ENCODE measurements at places on chromosomes 4 and X.

DNA sequence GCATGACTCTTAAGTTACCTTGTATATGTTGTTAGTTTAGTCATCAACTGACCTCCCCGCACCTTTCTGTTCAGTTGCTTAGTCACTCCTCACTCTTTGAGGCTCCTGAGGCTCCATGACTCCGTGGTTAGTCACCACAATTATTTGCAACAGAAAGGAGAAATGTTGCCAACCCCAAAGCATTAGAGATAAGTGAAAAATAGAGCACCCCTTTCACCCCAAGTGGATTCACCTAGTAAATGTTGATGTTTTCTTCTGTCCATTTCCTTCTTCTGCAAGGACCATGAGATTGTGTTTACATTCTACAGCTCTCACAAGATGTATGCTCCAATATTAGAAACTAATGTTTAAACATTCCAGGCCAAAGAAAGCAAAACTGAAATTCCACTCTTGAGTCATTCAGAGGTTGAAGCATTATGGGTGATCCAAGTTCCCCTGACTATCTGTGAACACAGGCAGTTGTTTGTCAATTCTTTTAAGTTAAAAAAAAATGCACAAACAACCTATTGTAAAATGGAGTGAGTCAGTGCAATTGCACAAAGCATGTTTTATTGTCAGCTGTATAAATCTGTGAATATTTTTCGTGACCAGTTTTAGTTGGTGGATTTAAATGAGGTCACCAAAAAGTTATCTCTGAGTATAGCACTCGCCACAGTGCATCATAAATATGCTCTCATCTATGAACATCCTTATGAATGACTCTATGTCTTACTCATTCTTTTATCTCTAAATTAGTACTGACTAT, 552.4 kb upstream of the MAGEB2 start:
- peak; percentile 96 for DNase-seq

GRCh38 chr4:171430495-171430894, 382.7 kb upstream of the GALNTL6 start:
- DNase-seq, result no peak

DNA sequence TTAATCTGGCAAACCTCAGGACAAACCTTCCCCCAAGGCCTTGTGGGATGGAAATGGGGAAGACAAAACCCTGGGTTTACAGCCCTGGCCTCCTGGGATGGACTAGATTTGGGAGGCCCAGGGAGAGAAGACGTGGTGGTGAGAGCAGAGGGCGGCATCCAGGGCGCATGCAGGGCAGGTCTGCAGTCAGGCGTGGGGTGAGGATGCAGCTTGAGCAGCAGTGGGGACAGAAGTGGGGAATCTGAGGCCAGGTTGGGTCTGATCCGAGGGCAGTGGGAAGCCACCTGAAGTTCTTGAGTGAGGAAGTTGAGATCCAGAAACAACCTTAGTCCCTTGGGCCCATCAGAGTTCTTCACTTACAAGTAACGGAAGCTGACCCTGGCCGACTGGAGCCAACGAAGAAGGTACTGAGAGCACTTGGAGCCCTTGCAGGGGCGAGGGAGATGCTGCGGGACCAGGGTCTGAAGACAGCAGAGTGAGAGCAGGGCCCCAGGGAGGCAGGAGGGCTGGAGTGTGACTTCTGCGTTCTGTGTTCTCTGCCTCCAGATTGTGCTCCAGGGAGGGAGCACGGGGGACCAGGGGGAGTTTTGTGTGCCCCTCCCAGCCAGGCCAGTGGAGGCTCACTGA, 42.0 kb upstream of the GPR78 start:
- DNase-seq, result no peak

DNA sequence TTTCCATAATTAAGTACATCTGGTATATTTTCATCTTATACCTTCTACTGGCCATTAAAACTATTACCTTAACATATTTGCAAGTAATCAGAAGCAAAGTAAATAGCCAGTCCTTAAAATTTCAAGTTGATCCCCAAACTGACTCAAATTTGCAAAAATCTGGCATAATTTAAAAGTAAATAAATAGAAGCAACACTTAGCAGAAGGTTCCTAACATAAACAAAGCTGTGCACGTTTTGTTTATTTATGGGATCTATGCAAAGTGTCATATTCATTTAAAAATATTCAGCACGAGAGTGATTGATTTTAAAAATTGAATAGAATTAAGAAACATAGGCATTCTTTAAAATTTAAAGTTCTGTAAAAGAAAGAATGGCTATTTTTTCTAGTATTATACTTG, 9.8 kb upstream of the CXXC4 start:
- no peak for DNase-seq

DNA sequence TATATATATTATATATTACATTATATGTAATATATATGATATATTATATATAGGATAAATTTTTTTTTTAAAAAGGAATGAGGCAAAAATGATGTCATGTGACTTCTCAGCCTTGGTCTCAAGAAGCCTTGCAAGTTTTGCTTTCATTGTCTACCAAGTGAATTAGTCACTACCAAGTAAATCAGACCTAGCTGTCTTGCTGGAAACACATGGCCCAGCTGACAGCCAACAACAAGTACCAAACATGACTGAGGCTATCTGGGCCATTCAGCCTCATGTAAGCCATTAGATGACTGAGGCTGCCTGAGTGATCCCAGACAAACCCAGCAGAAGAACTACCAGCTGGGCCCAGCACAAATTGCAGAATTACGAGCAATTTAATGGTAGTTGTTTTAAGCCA, 44.9 kb downstream of the HAND2 start:
- peak; percentile 52 for DNase-seq

DNA sequence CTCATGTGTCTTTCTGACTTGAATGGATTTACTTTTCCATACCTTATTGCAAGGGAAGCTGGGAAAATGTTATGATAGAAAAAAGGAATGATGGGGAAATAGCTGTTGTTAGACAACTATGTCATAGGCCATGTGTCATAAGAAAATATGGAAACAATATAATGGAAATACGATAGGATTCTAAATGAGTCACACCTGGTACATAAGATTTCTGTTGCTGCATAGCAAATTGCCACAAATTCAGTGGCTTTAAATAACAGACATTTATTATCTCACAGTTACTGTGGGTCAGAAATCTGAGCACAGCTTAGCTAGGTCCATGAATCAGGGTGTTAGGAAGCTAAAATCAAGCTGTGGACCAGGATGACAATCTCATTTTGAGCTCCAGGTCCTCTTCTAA, 44.6 kb upstream of the ANKRD50 start:
- DNase-seq, result peak; percentile 10

DNA sequence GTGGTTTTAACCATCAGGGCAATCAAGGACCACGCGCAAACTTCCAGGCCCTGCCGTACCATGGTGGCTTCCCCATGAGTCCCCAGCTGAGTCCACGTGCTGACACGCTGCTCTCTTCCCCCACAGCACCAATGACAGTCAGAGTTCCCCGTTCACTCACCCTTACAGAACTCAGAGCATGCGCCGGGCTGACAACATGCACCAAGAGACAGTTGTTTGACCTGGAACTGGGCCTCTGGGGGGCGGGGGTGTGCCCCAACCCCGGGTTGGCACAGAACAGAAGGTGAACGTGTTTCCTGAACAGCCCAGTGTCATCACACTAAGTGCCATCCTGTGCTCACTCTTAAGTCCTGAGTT, 29.4 kb downstream of the IRF2 start:
- no peak for DNase-seq

GRCh38 chr4:84496706-84497503, 2.2 kb downstream of the NKX6-1 start:
- peak; percentile 41 for DNase-seq

GRCh38 chr4:39326468-39326977, 39.6 kb downstream of the RFC1 start:
- no peak for DNase-seq

- DNase-seq, result no peak
These were observed 34.5 kb upstream of the TLL1 start for GRCh38 chr4:165838575-165838974.

GRCh38 chrX:9576059-9576458, 111.2 kb downstream of the TBL1X start:
- no peak for DNase-seq

DNA sequence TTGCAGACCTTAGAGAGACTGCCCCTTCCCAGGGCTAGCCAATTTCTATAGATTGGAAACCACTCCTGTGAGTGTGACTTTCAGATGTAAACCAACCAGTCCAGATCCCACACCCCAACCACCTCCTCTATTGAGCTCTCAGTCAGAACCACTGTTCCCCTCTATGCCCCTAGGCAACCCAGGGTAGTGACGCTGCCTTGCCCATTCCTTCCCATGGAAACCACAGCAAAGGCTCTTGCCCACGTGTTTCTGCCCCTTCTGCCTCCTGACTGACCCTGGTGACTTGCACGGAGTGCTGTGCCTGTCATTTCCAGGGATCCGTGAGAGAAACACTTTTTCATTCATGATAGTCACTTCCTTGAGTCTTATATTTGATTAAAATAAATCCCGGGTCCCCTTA, 32.4 kb downstream of the CYTL1 start:
- DNase-seq, result no peak

DNA sequence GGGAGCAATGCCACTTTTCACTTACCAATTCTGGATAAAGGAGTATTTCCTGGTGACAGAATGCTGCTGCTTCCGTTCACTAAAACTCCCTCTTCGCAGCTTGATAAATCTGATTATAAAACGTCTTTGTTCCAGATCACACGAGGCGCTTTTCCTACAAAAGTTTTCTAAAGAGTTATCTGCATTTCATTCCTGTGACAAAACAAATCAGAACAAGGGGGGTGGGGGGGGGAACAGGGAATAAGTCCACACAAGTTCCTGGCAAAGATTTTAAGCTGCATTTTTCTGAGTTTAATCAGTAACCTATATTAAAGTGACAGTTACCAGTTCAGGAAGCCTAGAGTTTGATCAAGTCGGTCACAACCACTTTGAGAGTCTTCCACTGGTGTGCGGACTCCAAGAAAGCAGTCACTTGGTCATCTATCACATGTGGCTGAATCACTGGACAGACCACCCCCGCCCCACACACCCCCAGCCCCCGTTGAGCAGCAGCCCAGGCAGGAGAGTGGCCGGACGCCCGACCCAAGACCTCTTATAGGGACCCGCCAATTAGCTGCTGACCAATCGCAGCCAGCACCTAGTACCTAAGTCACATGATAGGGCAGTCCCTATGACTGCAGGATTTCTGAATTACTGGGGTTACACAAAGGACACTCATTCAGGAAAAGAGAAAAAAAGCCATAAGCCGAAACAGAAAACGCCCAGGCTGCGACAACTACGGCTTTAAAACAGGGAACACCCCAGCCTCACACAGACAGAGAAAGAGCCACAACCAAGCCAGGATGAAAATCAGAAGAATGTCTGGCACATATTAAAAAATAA, 569.3 kb upstream of the DIPK2B start:
- peak; percentile 93 for DNase-seq

GRCh38 chr4:78951862-78952472, 12.7 kb upstream of the PAQR3 start:
- no peak for DNase-seq

DNA sequence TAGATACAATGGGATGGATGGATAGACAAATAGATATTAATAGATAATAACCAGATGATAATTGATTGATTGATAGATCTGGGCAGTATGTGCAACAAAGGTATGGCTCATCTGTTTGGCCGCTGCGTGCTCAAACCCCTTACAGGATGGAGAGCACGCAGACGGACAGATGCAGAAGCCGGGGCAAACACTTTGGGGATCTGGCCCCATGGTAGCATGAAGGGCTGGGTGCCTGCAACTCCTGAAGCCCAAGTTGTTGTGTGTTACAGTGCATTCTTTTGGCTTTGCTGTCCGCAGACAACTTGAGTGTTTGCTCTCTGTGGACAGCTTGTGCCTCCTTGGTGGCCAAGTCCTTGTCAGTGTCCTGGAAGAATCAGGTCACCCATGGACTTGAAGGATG, 10.6 kb upstream of the DHRSX start:
- DNase-seq, result no peak

- DNase-seq, result no peak
These were observed 102.0 kb downstream of the ELOVL6 start for GRCh38 chr4:110096405-110096804.
